ENCODE measurements at places on chromosomes 6 and 20.

GRCh38 chr6:53151676-53152075 is 3.0 kb upstream of the GCM1 start:
- DNase-seq, result no peak

- DNase-seq, result no peak
These were observed 326.1 kb upstream of the ARID1B start for GRCh38 chr6:156451088-156451487.

GRCh38 chr20:1824181-1824580 is 71.0 kb upstream of the SIRPA start:
- DNase-seq, result no peak

GRCh38 chr20:32441638-32442037 is 83.5 kb downstream of the ASXL1 start:
- DNase-seq, result no peak

DNA sequence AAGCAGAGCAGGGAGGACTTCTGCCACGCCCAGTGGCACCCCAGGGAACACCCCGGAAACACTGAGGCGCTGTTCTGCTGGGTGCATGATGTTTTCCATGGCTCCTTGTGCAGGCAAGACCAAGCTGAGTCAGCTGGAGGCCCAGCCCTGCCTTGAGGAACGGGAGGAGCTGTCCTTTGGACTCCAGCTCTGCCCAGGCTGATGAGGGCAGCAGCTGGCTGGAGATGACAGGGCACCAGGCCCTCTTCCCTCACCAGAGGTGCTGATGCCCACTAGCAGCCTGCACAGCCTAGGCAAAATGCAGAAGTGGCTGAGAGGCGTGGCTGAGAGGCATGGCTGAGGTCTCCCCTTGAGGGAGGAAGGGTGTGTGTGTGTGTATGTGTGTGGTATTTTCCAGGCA is 2.4 kb downstream of the C6orf132 start:
- DNase-seq, result no peak

DNA sequence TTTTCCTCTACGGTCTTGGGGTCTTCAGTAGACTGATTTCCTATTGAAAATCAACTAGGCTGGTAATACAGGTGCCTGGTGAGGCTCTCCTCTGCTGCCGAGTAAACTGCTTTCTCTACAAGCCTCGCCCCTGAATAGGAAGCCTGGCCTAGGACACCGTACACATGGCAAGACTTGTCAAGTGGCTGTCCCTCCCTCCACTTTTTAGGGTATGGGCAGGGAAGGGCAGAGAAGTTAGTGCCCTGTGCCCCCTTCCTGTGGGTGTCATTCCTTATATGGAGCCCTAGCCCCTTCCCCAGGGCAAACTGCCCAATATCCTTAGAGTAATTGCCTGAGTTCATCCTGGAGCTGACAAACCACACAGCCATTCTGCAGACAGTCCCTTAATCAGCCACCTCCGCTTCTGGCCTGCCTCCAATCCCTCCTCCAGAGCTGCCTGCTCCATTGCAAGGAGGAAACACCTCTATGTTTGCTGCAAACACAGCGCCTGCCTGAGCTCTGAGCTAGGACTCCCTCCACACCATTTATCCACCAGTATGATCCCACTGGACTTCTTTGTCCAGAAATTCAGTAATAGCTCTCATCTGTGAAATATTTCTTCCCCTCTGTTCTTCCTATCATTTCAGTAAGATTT is 93.1 kb downstream of the CHD6 start:
- no peak for DNase-seq

- no peak for DNase-seq
These were observed 71.2 kb upstream of the ZMYND8 start for GRCh38 chr20:47427746-47428145.

- DNase-seq, result no peak
These were observed 327.8 kb downstream of the TAF4 start for GRCh38 chr20:61737812-61738443.

GRCh38 chr6:151326116-151326825 is 65.1 kb downstream of the ZBTB2 start:
- DNase-seq, result no peak
